ENCODE measurements at places on chromosomes 12 and 14.

DNA sequence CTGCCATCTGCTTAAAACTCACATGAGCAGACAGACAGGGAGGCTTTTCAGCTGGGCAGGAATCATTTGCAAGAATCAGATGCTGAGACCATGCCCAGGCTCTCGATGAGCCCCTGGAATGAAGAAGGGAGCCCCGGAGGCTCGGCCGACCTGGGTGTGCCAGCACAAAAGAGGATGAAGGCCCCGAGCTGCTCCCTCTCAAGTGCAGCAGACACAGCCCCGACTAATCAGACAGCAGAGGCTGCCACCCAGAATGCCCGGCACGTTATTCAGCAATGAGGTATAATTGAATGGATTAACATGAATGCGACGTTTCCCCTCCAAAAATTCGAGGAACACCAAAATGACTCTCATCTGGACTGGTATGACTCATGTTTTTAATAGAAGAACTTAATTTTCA, 58.9 kb downstream of the BCL11B start:
- DNase-seq = peak; percentile 47

- no peak for DNase-seq
These were observed 3.9 kb downstream of the HOXC13 start for GRCh38 chr12:53942467-53942997.

DNA sequence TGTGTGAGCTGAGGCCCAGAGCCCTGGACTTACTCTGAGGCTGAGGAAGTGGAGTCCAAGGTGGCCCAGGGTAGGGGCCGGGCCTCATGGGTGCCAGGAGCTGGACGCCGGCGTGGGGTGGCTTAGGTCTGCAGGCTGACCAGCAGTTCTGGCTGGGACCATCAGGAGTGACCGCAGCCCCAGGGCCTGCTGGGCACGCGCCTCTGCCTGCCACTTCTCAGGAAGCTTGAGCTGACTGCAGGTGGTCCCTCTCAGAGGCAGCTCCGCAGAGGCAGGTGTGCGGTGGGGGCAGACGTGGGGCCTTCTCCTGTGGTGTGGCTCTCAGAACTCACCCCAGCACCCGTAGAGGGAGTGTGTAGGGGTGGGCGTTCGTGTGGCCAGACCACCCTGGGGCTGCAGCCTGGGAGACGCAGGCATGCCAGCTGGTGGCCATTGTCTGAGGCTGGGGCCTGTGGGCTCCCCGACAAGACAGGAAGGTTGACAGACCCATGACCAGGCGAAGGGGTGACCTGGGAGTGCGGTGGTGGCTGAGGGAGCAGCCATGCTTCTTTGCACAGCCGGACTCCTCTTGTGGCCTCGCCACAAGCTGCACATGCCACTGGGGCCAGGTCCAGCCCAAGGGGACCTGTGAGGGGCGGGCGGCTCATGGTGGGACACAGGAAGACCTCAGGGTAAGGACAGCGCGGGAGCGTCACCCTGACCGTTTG, 40.0 kb upstream of the TEX22 start:
- DNase-seq = no peak

DNA sequence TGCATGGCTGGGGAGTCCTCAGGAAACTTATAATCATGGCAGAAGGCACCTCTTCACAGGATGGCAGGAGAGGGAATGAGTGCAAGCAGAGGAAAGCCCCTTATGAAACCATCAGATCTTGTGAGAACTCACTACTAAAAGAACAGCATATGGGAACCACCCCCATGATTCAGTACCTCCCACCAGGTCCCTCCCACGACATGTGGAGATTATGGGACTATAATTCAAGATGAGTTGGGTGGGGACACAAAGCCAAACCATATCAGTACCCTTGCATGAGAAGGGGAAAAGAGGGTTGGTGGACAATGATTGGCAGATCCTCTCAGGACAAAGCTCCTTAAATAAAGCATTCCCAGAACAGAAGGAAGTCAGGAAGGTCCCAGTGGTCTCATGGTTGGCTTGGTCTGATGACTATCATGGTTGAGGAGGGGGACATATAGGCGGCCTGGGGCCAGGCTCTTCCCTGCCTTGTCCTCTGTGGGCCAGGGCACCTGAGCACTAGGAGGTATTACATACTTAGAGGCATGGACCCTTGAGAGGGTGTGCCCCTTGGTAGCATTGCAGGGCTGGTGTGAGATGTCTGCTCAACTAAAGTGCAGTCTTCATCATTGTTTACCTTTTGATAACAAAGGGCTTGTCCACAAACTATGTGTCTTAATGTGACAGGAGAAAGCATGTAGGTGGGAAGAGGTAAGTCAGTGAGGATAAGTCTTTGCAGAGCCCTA, 22.2 kb downstream of the HSD17B6 start:
- no peak for DNase-seq

DNA sequence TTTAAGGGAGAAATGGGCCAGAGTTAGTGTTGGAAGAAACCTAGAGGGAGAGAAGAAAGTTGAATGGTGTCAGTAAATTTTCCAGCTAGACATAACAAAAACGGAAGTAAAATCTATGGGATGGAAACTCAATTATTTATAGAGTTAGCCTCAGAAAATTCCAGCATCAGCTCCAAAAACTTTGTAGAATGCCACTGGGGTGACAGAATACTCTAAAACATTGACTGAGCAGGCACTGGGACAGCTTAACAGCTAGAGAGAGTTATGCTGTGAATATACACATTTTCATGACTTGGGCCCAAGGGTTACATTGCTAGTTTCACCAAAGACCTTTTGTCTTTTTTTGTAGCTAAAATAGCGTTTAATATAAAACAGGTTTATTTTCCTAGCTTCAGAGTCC, 226.3 kb downstream of the PHLDA1 start:
- no peak for DNase-seq

DNA sequence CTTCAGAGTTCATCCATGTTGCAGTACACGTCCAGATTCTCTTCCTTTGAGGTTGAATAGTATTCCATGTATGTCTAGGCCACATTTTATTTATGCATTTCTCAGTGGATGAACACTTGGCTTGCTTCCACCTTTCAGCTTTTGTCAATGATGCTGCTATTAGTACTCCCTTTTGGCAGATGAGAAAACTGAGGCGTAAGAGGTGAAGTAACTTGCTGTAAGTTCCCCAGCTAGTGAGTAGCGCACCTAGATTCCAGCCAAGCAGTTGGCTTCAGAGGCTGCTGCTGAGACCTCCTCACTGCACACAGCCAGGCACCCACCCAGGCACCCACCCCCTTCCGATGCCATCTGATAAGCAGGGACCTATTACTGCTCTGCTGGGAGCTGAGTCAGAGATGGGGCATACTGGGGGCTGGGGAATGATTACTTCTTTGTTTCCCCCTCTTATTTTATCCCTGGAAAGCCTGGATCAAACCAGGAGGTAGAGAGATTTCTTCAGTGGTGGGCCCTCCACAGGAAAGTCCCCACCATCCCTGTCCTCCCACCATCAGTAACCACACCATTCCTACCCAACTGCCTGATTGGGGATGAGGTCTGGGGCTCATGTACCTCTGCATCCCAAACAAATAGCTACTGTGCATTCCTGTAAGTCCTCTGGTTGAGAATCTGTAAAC, 234.6 kb downstream of the PCNX1 start:
- no peak for DNase-seq

DNA sequence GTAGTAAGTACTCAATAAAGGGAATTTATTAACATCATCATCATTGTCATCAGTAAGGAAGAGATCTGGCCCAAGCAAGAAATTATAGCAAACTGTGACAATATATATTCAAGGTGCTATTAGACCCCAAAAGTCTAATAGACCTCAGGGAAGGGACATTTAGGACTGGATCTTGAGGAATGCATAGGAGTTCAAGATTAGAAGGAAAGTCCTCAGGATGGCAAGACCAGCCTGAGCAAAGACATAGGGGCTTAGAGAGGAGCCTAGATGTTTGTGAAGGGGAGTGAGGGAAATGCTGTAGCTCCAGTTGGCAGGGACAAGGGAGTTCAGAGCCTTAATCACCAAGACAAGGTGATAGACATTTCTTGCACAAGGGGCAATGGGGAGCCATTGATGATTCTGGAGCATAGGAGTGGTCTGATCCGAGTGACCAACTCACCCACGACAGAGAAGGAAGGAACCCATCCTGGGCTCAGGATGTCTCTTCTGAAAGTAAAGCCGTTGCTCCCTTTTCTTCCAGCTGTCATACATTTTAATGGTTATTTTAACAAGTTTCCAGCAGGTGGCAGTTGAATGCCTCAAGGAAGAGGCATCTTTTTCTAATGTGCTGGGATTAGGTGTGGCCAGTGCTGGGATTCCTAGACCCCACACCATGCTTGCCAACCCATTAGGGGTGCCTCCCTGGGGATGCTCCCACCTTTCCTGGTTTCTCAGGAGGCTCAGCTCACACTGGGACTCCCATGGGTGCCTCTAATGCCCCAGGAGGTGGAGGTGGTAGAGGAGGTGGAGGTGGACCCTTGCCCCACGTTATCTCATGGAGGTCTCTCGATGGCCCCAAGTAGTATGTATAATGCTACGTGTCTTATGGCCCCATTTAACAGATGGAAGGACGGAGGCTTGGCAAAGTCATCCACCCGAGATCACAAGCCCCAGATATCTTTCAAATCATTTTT, 37.8 kb downstream of the PHETA1 start:
- no peak for DNase-seq

GRCh38 chr12:28268608-28269229, 78.5 kb downstream of the CCDC91 start:
- DNase-seq = no peak

DNA sequence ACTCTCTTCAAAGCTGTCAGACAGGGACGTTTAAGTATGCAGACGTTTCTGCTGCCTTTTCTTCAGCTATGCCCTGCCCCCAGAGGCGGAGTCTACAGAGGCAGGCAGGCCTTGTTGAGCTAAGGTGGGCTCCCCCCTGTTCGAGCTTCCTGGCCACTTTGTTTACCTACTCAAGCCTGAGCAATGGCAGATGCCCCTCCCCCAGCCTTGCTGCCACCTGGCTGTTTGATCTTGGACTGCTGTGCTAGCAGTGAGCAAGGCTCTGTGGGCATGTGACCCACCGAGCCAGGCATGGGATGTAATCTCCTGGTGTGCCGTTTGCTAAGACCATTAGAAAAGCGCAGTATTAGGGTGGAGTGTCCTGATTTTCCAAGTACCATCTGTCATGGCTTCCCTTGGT, 900.4 kb upstream of the MDGA2 start:
- DNase-seq = no peak

GRCh38 chr12:47797441-47797840, 22.3 kb downstream of the HDAC7 start:
- peak; percentile 56 for DNase-seq

- DNase-seq = peak; percentile 41
These were observed 59.7 kb downstream of the PLXNC1 start for GRCh38 chr12:94207849-94208621.

- peak; percentile 37 for DNase-seq
These were observed 2.3 kb upstream of the M6PR start for GRCh38 chr12:8951744-8952143.

GRCh38 chr14:65462411-65462810, 49.9 kb downstream of the FUT8 start:
- DNase-seq = no peak

GRCh38 chr12:18443768-18444437, 182.6 kb downstream of the PIK3C2G start:
- DNase-seq = no peak

GRCh38 chr14:69716478-69717187, 50.3 kb upstream of the SRSF5 start:
- peak; percentile 33 for DNase-seq

DNA sequence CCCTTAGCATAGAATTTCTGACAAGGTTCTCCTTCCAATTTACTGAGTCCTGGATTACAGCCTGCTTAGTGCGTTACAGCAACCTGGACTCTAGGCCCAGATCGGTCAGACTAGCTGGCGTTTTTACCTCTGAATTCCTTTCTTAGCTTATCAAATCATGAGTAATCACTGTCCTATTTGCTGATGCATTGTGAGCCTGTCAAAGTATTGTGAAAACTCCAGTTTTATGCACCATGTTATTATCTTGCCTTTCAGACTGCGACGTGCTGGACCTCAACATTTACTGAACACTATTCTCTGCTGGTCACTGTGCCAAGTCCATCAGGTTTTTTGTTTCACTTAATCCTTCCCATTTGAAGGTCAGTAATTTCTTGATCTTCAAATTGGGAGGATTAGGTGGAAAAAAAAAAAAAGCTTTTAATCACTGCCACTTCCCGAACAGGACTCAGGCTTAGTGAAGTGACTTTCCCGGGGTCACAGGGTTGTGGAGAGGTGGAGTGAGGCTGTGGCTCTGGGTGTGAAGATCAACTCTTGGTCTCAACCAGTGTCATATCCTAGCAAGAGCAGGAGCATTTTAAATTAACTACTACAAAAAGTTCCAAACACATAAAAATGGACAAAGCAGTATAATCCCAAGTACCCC, 31.2 kb downstream of the FBXO21 start:
- DNase-seq = no peak

- peak; percentile 72 for DNase-seq
These were observed at the start of gene RNF10 for GRCh38 chr12:120534203-120534702. TSS of gene RNF10 (plus strand) at chr12:120534356. CDS start at chr12:120534812, 456 bp downstream.

DNA sequence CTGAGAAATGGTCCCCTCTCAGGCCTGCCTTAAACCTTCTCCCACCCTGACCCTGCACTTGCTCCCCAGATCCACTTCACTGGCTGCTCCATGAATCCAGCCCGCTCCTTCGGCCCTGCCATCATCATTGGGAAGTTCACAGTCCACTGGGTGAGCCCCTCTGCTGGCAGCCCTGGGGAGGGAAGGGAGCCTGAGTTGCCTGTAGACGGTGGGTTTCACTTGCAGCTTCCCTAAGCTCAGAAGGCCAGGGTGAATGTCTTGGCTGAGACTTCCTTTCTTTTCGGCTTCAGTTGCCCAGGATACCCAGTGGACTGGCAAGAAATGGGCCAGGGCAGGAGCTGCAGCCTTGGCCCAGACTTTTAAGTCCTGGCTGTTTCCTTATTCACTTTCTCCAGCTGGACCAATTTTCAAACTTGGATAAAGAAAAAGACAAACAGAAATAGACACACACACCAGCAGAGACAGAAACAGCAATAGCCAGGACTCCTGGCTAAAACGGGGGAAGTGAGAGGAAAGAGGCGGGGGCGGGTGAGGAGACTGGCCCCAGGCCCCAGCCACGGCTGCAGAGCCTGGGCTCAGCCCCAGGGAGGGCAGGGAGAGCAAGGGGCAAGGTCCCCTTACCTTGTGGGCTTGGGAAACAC, 2.0 kb downstream of the AQP6 start:
- DNase-seq = no peak

- no peak for DNase-seq
These were observed 451.8 kb downstream of the ATP23 start for GRCh38 chr12:58393152-58393551.

GRCh38 chr12:69247268-69248018, 8.1 kb downstream of the CPSF6 start:
- DNase-seq = no peak

- DNase-seq = no peak
These were observed 308.7 kb upstream of the DIO3 start for GRCh38 chr14:101252443-101253214.

DNA sequence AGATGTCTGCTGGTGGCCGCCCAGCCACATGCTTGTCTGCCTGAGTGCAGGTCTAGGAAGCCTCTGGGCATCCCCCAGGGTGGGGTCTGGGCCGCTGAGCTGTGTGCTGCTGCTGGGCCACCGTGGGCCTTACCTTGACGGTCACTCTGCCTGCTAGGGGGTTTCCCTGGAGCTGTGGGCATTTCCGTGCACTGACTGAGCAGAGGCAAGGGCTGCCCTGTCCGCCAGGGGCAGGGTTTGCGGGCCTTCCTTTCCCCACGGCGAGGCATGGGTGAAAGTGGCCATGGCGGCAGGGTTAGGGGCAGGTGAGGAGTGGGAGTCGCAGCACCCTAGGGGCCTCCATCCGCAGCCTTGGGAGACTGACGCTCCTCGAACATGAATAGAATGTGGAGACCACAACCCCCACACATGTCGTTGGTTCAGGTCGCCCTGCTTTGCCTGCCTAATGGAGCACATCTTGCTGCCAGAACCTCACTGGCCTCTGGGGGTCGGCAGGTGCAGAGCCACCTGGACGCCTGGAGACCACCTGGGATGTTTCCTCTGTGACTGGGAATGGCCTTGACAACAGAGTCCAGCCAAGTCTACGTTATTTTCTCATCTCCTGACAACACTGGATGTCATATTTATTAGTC, 2.5 kb downstream of the ZBTB42 start:
- no peak for DNase-seq

All from CD4-positive, alpha-beta T cell treated with Interleukin-6 for 4 hours (primary cell).